Astrocyte (in vitro differentiated cells and primary cell): ENCODE measurements at places on chromosomes 12 and 14. TPM values are rescaled to one million over a fixed set of nuclear protein-coding genes. Genes with fewer than 3 reads are reported as not detected.

GRCh38 chr12:129911428-129912049 lies 7.7 kb upstream of the TMEM132D start:
- DNase-seq, result peak; percentile 23

GRCh38 chr12:64650762-64651161 lies 40.5 kb downstream of the RASSF3 start:
- peak; percentile 26 for DNase-seq

DNA sequence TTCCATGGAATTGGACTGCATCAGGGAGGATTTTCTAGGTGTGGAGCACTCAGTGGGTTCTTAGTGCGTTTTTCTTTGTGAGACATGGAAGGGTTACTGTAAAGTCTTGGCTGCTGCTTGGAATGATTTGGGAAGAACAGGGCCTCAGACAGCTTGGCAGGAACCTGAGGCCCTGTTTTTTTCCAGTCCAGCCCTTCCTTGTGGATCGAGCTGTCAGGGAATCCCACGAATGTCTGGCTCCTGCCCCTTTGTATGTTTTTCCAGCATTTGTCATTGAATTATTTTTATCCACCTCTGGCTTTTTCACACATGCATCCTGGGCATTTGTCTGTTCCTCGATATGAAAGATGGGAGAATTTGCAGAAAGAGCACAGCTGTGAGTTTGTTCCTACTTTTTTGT lies 158.5 kb downstream of the TGFB3 start:
- peak; percentile 87 for DNase-seq

DNA sequence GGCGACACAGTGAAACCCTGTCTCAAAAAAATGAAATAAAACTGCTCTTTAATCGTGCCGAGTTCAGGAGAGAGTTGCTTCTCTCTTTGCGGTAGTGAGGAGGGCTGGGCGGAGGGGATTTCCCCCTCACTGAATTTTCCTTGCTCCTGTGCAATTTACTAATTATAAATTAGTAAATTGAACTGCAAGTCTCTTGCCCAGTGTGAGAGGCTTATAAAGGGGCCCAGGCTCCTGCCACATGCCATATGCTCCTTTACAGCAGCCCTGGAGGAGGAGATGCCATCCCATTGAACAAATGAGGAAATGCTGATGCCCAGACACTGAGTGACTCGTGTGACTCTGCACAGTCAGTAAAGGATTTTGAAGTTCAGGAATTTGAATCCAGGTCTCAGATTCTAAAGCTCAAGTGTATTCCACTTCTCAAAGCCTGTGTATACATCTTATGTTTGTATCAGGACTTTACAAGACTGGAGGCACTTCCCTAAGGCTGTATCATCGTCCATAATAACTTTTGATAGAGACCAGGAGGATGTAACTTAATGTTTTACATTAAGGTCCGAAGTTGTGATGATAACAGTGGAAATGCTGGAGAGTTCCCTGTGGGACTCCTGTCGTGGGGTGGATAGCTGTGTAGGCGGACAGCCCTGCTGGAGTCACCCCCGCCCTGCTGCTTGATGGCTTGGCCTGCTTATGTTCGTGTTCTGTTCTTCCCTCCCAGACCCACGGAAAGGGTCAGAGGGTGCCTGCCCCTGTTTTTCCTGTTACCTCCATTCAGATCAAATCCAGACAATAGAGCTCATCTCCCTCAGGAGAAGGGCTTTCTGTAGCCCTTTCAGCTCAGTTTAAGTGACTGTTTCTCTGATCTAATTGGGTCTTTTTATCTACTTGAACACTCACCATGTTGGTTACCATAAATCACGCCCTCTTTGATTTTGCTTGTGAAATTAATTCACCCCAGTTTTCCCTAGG lies 13.9 kb downstream of the PELI2 start:
- DNase-seq, result no peak

GRCh38 chr12:25694072-25694471 lies 141.0 kb upstream of the LMNTD1 start:
- DNase-seq, result peak; percentile 94

- peak; percentile 72 for DNase-seq
These were observed 80.2 kb downstream of the TMCC3 start for GRCh38 chr12:94570161-94570560.

Gene ADAM21
- 0.94 and 1.1 TPM in 2 replicates for total RNA-seq

Gene VWF
- total RNA-seq, result 0.23 and 0.82 TPM in 2 replicates

Gene NELL2
- 0.53 and 1.0 TPM in 2 replicates for total RNA-seq

Gene TSPAN11
- 9.5 and 12.4 TPM in 2 replicates for total RNA-seq

Gene OR6J1
- not detected in 2 replicates for total RNA-seq
